ENCODE measurements at places on chromosomes 11 and 22.

GRCh38 chr11:16406226-16406625 lies 49.9 kb upstream of the SOX6 start:
- DNase-seq: no peak

DNA sequence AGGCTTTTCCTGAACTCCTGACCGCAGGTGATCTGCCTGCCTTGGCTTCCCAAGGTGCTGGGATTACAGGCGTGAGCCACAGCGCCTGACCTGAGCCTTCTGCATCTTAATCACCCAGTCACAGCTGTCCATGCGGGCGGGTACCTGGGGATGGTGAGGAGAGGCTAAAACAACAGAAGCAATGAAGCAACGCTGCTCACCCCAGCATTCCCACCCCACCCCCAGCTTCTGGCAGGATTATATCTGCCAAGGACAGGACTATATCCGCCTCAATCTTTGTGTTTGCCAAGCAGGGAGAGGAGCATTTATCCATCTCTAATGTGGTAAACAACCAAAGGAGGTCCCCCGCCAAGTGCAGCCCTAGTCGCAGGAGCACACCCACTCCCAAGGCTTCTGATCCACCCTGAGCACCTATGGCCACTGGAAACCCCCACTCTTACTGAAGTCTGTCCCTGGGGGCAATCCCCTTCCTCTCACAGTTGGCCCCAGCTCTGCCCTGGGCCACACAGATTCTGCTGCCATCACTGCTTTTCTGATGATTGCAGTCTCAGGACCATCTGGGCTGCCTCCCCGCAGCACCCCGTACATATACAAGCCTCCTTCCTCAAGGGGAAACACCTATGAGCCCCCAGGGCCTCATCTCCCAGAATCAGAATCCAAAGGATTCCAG lies 8.8 kb upstream of the LGALS2 start:
- DNase-seq: no peak

DNA sequence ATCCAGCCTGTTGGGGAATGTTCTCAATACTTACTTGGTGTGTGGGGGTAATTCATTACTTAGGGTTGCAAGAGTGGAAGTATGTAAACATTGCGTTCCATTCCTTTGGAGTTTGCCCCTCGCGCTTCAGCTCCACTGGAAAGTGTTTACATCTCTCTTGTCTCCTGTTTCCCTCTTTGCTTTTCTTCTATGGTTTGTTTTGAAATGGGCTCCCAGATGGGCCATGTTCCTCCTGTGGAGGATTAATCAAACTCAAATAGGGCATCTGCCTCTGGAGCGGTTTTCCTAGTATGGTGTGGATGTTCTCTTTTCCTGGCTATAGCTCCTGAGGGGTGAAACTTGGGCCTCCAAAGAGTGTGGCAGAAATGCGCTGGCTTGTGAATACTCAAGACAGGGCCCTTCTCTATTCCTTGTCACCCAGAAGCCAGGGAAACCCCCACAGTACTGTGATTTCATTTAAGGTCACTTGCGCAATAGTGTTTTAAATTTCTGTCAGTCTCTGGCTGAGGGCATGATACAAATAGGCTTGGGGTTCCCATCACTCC lies 51.9 kb downstream of the CD44 start:
- DNase-seq: no peak

- DNase-seq: no peak
These were observed at the start of gene APOL1 for GRCh38 chr22:36252754-36253522. APOL1 (plus strand) TSS chr22:36253133; CDS start chr22:36254956, 1,823 bp downstream.

GRCh38 chr11:87423161-87423560 lies 385.4 kb downstream of the TMEM135 start:
- DNase-seq: no peak

DNA sequence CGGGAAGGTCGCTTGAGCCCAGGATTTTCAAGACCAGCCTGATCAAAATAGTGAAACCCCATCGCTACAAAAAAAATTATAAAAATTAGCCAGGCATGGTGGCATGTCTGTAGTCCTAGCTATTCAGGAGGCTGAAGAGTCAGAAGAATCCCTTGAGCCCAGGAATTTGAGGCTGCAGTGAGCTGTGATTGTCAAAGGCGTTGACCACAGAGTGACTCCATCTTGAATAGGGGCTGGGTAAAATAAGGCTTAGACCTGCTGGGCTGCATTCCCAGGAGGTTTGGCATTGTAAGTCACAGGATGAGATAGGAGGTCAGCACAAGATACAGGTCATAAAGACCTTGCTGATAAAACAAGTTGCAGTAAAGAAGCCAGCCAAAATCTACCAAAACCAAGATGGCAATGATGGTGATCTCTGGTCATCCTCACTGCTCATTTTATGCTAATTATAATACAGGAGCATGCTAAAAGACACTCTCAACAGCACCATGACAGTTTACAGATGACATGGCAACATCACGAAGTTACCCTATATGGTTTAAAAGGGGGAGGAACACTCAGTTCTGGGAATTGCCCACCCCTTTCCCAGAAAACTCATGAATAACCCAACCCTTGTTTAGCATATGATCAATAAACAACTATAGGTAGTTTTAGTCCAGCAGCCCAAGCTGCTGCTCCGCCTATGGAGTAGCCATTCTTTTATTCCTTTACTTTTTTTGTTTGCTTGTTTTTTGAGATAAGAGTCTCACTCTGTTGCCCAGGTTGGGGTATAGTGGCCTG lies 2.8 kb upstream of the RDX start:
- no peak for DNase-seq

DNA sequence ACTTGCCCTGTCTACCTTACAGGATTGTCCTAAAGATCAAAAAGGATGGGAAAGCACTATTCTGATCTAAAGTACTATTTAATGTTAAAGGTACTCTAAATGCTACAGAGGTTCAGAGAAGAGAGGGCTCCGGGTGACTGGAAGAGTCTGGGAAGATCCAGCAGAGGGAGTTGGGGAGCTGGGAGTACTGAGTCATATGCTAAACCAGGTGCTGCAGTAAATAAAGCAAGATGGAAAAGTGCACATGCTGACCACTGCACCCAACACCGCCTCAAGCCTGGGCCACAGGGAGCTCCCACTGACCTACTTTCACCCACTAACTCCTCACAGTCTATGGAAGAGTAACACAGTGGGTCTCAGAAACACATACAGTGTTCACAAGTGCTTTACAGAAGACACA lies 49.3 kb downstream of the WT1 start:
- DNase-seq: no peak

DNA sequence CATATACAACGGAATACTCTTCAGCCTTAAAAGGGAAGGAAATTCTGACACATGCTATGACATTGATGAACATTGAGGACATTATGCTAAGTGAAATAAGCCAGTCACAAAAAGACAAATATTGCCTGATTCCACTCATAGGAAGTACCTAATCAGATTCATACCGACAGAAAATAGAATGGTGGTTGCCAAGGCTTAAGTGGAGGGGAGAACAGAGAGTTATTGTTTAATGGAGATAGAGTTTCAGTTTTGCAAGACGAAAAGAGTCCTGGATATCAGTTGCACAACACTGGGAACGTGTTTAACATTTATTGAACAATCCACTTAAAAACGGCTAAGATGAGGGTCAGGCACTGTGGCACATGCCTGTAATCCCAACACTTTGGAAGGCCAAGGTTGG lies 45.6 kb upstream of the HIPK3 start:
- no peak for DNase-seq
